Uterus (tissue), 4 donors: ENCODE measurements at places on chromosomes 12 and 14.

DNA sequence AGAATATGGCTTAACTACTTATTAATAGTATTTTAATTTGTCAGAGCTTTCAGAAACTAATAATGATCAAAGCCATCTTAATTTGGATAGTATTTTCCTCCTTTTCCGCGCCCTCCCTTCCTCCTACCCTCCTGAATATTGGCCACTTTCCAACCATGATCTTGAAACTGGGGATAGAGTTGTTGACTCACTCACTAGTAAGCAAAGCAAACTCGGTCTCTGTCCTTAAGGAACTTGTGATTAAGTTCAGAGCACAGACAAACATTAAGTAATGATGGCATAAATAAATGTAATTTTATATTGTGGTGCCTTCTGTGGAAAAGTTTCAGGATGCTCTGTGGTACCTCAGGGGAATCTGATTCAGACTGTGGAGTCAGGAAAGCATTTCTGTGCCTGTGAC lies 75.7 kb downstream of the LRRK2 start:
- DNase-seq: no peak

GRCh38 chr14:101591121-101591520 lies 29.8 kb downstream of the DIO3 start:
- no peak for DNase-seq

DNA sequence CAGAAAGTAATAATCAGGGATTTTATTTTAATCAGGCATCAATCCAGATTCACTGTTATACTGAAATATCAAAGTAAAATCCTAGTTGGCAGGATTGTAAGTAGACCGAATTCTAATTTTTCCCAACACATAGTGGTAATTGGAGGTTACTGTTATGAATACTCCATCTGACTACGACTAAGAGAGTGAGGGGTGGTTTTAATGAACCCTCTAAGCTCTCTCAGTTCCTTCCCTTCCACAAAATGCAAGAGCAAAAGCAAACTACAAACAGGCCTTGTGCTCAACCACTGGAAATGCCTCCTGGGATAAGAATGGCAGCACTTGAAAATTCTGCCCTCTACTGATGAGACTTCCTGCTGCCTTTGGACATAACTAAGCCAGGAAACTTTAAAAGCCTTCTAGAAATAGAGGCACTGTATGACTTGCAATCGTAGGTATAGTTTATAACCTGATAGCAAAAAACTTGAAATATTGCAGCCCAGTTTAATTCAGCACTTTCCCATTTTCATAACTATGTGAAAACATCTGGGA lies 184.8 kb downstream of the SLC16A7 start:
- no peak for DNase-seq

- DNase-seq: no peak
Observed at GRCh38 chr14:60640859-60641741, 8.2 kb downstream of the SIX1 start.

DNA sequence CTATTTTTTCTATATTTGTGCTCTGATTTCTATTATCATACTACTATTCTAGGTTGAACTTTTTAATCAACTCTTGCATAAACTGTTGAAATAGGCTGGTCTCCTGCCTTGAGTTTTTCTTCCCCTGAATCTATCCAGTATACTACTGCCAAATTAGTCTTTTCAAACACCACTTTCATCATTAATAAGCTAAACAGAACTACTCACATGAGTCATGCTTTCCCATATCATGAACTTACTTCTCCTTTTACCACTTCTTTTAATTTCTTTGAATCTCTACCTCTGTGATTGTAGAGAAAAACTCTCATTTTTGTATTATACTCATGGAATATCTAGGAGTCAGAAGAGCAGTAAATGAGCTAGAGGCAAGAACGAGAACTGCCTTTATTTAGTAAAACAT lies 340.3 kb upstream of the PDE3A start:
- no peak for DNase-seq

GRCh38 chr12:124764451-124764850 lies 99.2 kb downstream of the SCARB1 start:
- DNase-seq: no peak

- no peak for DNase-seq
Observed at GRCh38 chr12:108622421-108622820, 11.3 kb downstream of the SELPLG start.

DNA sequence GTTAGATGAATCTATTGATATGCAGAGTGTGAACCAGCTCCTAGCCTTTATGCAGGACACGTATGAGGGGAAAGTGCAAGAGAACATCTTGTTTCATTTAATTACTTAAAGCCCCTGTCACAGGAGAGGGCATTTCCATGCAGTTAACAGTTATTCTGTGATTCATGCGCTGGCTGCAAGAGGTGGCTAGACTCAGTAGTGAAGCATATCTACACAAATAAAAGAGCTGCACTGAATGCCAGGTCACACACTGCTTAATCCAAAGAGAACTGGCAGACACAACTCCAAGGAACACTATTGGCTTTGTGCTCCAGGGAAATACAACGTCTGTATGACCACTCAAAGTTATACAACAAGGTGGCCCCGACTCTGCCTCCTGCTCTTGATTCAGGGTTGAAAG lies 394.1 kb downstream of the C12orf75 start:
- no peak for DNase-seq

DNA sequence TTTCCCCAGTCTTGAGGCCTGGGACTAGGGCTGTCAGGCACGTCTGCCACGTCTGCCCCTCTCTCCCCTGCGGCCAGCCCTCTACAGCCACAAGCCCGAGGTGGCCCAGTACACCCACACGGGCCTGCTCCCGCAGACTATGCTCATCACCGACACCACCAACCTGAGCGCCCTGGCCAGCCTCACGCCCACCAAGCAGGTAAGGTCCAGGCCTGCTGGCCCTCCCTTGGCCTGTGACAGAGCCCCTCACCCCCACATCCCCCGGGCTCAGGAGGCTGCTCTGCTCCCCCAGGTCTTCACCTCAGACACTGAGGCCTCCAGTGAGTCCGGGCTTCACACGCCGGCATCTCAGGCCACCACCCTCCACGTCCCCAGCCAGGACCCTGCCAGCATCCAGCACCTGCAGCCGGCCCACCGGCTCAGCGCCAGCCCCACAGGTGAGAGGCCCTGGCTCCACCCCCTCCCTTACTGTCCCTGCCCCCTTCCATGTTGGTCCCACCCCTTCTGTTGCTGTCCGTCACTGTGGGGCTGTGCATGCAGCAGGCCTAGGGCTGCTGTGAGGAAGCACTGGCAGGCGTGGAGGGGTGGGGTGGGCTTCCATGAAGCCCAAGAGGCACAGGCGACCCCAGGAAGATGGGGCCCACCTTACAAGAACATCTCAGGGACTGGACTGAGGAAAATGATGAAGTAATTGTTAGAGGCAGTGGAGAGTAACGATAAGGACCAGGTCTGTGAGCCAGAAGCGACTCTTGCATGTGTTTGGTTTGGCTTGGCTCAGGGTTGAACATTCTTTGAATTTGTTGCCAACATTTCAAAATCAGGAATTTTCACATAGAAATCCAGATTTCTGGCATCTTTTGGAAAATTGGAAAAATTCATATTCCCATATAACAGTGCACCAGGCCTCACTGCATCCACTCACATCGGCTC lies 16.8 kb downstream of the C12orf43 start:
- DNase-seq: no peak

- no peak for DNase-seq
Observed at GRCh38 chr12:14418451-14418890, 53.0 kb downstream of the ATF7IP start.

DNA sequence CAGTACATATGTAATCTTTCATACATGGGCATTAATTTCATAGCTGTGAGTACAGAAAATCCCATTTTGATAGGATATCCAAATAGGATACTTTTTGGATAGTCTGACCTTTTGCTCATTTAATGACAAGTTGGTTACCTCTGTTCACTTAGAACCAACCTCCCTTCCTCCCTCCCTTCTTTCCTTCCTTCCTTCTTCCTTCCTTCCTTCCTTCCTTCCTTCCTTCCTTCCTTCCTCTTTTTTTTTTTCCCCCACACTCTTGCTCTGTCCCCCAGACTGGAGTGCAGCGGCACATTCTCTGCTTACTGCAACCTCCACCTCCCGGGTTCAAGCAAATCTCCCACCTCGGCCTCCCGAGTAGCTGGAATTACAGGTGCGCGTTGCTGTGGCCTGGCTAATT lies 162.9 kb downstream of the FUT8 start:
- no peak for DNase-seq

GRCh38 chr14:102565331-102565887 lies 27.0 kb upstream of the RCOR1 start:
- DNase-seq: no peak

GRCh38 chr14:52304248-52304904 lies 9.7 kb upstream of the PTGER2 start:
- no peak for DNase-seq

DNA sequence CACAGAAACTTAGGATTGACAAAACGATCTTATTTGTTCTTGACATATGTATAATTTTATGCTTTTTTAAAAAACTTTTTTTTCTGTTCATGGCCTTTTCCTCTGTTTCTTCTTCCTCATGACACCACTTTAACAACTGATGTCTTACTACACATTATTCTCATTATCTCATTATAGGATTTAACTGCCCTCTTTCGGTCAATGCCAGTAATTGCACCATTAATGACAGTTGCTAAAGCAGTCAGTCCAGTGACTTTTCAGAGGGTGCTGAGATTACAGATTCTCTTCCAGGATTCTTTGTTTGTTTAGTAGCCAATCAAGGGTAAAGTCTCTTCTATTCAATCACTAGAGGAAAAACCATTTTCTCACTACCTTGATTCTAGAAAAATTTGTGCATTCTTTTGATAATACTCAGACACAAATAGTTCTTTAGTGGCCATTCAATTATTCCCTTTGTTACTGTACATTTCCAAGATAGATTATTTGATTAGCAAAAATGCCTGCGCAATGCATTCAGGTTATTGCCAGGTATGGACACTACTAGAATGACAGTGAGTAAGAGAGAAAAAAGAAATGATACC lies 50.1 kb downstream of the KLRG1 start:
- no peak for DNase-seq

GRCh38 chr14:53147893-53148292 lies 5.2 kb downstream of the DDHD1 start:
- DNase-seq: no peak

DNA sequence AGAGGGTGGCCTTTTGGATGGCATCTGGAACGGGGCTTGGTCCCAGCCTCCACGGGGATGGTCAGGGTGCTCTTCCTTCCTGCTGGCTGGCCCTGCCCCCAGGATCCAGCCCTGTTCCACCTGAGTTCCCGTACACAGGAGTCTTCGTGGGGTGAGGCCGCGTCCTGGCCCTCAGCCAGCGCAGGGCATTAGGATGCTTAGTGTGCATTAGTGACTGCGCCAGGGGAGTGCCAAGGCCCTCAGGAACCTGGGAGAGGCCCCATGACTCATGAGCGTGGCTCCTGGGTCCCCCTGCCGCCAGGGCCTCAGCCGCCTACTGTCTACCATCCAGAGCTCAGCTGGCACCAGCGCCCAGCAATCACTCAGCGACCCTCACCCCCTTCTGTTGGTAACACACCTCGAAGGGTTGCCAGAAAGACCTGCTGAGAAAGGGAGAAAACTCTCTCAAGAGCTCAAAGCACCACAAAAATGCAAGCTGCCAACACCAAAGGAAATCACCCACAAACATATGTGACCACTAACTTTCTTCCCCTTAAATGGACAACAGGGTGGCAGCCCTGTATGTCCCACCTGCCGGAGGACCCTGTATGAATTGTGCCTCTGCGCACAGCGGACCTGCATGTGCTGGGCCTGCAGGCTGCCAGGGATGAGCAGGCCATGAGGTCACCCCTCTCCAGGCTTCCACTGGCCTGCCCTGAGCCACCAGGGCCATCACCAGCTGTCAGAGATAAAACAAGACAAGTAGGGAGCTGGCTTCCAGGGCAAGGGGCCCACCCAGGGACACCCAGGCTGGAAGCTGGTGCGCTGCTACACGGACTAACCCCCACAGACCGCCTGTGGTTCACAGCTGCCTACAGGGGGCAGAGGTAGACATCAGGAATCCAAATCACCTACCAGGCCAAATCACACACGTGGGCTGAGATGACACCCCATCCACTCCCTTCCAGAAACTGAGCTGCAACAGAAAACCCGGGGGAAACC lies 28.7 kb downstream of the CCDC85C start:
- DNase-seq: no peak

DNA sequence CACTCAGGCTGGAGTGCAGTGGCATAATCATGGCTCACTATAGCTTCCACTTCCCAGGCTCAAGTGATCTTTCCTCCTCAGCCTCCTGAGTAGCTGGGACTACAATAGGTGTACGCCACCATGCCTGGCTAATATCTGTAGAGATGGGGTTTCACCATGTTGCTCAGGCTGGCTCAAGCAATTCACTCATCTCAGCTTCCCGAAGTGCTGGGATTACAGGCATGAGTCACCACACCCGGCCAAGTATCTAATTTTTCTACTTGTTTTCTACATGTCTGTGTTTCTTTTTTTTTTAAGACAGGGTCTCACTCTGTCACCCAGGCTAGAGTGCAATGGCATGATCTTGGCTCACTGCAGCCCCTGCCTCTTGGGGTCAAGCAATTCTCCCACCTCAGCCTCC lies 119.7 kb upstream of the MED13L start:
- DNase-seq: no peak

DNA sequence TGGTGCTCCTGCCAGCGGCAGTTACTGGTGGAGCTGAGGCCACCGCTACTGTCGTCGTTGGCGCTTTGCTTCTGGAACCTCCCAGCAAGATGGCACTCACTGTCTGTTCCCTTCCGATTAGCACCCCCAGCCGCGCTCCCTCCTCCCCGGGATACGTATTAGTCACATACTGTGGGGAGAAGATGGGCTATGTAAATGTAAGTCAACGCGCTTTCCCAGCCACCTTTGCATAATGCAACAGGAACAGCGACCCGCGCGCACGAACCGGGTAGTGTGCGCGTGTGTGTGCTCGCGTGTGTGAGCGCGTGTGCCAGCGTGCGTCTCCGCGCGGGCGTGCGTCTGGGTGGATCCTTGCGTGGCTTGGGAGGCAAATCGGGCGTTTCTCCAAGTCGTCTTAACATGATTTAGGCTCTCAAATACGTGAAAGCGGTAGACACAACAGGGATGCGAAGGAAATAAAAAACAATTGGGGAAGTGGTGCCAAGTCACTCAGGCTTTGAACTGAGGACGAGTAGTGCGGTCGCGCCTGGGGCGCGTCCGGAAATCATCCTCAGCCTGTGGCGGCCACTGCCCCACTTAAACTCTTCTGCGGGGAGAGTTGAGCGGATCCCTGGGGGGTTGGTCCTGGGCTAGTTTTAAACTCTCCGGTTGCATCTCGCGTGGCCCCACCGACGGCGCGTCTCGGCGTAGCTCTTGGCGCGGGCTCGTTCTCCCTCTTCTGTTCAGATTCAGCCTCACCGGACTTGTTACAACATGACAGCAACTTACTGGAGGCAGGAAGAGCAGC lies 1.8 kb downstream of the FLRT2 start:
- DNase-seq: peak; percentile 53

DNA sequence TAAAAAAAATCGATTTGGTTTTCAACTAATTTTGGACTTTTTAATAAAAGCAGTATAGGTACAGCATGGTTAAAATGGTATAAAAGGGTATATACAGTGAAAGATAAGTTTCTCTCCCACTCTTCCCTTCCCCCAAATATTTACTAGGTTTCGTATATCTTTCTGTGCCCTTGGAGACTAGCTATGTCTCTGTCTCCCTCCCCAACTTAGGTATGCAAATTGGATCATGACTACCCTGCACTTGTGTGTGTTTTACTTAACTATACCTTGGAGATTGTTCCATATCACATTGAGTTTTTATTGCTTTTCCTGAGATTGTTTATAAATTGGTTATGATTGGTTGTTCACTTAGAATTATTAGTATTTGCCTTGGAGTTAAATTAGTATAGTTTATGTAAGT lies 19.4 kb downstream of the AEBP2 start:
- DNase-seq: no peak
